ENCODE measurements at places on chromosomes 1 and 21. TPM values are rescaled to one million over a fixed set of nuclear protein-coding genes. Genes with fewer than 3 reads are reported as not detected.

The DCDC2B gene
- total RNA-seq, result not detected

The CTSK gene
- 9.4 TPM for total RNA-seq

DNA sequence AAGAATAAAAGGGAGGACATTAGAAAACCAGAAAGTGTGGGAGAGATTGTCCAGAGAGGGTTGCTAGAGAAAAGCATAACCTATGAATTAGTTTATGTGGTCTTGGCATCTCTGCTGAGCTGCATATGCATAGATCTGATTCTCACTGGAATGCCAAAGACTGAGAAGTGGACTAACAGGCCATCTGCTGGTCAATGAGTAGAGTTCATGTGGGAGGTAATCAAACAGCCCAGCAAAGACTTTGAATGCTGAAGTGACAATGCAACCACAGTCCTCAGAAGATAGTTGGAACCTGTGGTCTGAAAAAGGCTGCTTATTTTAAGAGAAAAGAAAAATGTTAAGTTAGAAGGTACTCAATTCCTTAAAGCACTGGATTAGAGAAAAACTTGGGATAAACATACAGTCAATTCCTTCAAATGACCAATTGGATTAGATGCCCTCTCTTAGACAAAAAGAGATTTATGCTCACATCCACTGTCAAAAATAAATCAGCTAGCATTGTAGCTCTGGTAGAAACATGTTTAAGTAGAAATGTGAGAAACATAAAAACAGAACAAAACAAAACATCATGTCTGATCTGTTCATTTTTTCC lies 382.8 kb downstream of the AMY1C start:
- no peak for DNase-seq

DNA sequence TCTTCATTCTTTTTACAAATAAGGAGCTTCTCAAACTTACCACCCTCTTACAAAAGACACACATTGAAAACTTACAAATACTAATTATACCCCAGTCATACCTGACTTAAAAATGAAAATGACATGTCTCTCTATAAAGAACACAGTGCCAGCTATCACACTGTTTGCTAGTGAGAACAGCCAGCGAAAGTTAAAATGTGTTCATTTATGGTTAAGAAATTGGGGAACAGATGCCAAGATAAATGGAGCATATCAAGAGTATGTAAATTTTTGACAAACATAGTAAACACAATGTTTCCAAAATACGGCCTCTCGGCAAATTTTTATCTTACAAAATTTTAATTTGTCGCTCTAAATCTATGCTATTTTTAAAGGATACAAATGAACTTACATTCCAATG lies 1422.9 kb downstream of the KCNT2 start:
- no peak for DNase-seq

GRCh38 chr1:3604997-3605823 lies 6.1 kb downstream of the MEGF6 start:
- DNase-seq, result no peak

The SYTL1 gene
- total RNA-seq, result 19.7 TPM

DNA sequence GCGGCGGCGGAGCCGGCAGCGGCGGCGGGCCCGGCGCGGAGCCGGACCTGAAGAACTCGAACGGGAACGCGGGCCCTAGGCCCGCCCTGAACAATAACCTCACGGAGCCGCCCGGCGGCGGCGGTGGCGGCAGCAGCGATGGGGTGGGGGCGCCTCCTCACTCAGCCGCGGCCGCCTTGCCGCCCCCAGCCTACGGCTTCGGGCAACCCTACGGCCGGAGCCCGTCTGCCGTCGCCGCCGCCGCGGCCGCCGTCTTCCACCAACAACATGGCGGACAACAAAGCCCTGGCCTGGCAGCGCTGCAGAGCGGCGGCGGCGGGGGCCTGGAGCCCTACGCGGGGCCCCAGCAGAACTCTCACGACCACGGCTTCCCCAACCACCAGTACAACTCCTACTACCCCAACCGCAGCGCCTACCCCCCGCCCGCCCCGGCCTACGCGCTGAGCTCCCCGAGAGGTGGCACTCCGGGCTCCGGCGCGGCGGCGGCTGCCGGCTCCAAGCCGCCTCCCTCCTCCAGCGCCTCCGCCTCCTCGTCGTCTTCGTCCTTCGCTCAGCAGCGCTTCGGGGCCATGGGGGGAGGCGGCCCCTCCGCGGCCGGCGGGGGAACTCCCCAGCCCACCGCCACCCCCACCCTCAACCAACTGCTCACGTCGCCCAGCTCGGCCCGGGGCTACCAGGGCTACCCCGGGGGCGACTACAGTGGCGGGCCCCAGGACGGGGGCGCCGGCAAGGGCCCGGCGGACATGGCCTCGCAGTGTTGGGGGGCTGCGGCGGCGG lies 1.0 kb downstream of the ARID1A start:
- DNase-seq, result peak; percentile 24

GRCh38 chr1:226994586-226995364 lies 54.7 kb downstream of the COQ8A start:
- DNase-seq, result no peak

GRCh38 chr1:209634005-209634737 lies 18.1 kb downstream of the LAMB3 start:
- DNase-seq, result no peak

DNA sequence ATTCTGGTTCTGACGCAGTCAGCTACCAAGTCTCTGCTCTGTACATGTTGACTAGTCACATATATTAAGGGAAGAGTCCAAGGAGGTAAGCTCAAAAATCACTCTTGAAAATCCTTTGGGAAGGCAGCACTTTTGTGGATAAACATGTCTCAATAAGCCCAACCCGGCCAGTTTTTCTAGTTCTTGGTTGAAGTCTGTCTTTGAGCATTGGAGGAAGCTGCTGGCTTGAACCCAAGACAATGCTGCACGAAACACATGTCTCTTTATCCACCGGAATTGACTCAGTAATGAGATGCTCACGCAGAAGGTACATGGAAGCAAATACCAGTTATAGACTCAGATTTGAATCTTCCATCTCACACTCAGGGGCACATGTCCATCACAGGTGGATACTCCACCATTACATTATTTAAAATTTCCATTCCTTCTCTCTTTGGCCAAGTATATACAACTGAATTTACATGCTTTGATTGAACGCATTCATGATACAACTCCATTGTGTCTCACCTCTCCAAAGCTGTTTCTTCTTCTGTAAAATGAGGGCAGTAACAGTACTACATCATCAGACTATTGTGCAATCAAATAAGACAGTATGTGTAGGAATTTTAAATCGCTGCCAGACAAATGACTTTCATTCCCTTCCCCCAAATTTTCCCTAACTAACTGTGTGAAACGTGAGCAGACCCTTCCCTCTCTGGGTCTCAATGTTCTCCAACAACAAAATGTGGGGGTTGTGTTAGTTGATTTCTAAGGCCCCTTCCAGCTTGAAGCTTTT lies 9.6 kb upstream of the GUCA2A start:
- DNase-seq, result no peak

GRCh38 chr1:110962892-110963690 lies 631 bp downstream of the LRIF1 start:
- peak; percentile 71 for DNase-seq

DNA sequence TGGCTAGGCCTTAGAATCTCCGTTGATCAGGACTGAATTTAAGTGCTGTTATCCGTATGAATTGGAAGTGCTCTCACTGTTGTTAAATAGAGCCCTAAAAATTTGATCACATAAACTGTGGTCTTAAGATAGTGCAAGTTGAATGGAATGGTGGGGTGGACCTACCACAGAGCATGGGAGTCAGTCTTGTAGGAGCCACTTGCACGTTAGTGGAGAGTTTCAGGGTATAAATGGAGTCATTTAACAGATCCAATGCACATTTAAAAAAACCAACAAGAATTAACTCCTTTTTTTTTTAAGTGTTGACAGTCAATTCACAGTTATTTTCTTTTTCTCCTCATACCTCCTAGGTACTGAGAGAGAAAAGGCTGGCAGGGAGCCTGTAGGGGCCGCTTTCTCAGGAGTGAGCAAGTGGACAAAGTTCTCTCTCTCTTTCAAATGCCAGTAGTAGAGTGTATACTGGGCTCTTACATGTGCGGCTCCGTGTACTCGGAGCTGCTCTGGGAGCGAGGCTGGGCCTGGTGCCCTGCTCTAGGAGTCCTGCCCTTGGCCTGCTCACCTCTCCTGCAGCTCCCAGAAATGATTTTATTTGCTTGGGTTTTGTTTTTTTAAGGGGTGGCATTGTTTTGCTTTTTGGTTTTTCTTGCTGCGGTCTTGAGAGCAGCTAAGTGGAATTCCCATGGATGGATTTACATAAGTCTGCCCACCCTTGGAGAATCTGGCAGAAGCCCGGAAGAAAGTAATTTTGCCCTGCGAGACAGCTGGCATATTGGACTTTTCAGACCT lies 91.3 kb downstream of the ATP5PO start:
- DNase-seq, result no peak

The ITLN2 gene
- 7.8 TPM for total RNA-seq

The OR14A2 gene
- not detected for total RNA-seq

GRCh38 chr1:203463469-203464062 lies 12.0 kb upstream of the PRELP start:
- DNase-seq, result no peak

The KLF17 gene
- total RNA-seq, result not detected

The CCDC17 gene
- total RNA-seq, result 2.4 TPM

DNA sequence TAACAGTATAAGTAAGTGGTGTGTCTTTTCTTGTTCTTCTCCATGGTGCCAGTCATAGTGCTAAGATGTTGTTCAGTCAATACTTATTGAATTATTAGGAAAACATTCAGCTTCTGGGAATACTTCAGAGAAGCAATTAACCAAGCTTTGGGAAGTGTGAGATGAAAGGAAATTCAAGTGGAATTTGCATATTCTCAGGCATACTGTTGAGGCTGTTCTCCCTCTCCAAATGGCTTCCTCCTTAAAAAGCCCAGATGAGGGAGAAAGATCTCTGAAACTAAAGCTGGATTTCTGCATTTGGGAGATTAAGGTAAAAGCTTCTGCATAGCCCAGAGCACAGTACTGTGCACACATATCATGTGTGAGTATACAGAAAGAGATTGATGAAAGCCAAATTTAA lies 73.4 kb downstream of the MACF1 start:
- DNase-seq, result no peak

The MTMR11 gene
- total RNA-seq, result 7.8 TPM

GRCh38 chr1:234218078-234218477 lies 155.2 kb upstream of the COA6 start:
- no peak for DNase-seq

The PYHIN1 gene
- not detected for total RNA-seq

DNA sequence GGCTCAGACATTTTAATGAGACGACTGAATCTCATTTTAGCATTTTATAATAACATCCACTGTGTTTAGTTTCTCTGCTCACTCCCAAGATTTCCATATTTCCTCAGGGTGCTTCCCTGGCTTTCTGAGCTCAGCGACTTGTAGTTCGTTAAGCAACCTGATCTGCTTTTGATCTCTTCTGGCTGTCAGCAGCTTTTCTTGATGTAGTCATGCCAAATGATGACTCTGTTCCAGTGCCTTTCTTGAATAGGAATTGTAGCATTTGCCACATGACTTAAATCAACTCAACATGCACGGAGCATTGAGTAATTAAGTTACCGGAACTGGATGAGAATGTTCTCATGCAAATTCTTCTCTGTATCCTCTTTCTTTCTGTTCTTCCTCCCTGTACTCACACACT lies 246.1 kb downstream of the FMN2 start:
- no peak for DNase-seq

- no peak for DNase-seq
Observed at GRCh38 chr1:203017692-203018091, 8.6 kb upstream of the PPFIA4 start.

The BSND gene
- total RNA-seq, result 0.30 TPM

Data from WTC11 (cell line).